ENCODE measurements at places on chromosomes 12 and 14.

DNA sequence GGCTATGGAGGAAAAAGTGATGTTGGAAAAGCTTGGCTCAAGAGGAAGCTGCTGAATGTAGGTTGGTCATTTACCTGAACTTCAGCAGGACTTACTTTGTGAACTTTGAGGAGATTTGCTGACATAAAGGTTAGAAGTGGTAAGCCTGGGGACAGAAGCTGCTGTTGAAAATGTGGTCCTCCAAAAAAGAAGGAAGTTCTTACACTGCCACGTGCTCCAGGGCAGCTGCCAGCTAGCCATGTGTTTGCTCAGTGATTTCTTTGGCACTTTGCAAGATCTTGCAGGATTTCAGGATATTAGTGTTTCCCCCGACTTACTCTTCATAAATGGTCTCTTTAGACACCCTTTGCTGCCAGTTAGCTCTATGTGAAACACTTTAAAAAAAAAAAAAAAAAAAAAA, 14.8 kb upstream of the DYRK2 start:
- DNase-seq = no peak

DNA sequence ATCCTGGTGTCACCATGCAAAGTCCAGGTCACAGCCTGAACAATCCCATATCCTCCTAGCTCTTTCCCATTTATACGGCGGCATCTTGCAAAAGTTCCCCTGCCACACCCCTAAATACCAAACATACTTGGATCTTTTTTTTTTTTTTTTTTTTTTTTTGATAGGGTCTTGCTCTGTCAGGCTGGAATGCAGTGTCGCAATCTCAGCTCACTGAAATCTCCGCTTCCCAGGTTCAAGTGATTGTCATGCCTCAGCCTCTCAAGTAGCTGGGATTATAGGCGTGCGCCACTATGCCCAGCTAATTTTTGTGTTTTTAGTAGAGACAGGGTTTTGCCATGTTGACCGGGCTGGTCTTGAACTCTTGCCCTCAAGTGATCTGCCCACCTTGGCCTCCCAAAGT, 451.3 kb downstream of the GLT1D1 start:
- DNase-seq = no peak

DNA sequence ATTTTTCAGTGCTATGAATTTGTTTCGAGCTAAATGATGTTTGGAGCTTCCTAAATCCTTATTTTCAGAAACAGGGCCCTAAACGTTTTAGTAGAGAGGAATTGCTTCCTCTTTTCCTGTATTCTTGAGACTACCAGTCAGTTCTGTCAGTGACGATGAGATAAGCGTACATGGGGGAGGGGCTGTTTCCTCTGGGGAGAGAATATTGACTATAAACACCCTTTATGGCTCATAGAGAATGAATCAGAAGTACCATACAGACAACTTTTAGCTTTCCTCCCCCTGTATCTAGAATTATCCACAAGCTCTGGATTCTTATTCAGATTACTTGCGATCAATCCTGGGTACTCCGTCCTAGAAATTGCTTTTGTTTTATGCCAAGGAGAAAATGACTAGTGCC, 5.1 kb downstream of the TBK1 start:
- no peak for DNase-seq

DNA sequence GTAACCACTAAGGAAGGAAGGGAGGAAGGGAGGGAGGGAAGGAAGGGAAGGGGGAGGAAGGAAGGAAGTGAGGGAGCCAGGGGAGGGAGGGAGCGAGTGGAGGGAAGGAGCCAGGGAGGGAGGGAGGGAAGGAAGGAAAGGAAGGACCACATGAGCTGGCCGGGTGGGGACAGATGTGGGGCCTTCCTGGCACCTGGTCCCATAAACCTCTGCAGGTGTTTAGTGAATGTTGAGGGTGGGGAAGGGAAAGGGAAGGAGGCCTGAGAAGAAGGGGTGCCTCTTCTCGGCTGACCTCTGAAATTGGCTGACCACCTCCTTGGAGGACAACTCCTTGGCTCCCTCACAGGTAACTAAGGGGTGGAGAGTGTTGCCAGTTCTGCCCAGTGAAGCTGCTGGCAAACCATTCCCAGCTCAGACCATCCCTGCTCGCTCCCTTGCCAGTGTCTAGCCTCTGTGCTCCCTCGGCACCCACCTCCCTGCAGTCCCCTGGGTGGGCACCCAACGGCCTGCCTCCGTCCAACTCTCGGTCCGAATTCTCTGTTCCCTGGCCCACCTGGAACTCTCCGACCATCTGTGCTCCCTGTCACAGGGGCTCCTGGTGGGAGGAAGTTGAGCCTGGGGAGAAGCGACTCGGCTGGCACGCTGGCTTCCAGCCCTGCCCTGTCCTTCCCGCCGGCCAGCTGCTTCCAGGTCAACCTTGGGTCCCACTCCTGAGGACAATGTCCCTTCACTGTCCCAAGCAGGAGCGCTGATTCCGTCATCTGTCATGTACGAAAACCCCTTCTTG, 12.2 kb upstream of the PPP1R13B start:
- no peak for DNase-seq

GRCh38 chr12:44847403-44847802, 28.7 kb downstream of the NELL2 start:
- DNase-seq = no peak

DNA sequence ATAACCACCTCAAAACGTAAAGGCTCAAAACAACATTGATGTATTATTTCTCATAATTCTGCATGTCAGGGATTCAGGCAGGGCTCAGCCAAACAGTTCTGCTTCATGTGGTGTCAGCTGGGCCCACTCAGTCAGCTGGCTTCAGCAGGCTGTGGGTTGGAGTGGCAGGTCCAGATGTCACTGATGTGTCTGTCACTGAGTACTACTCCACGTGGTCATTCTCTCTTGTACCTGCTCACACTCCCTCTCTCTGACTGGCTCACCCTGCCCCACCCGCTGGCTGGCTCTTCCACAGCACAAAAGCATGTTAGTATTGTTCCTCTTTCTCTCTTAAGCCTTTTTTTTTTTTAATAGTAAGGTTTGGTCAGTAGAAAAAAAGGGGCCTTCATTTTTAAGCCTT, 182.4 kb downstream of the DICER1 start:
- DNase-seq = no peak

DNA sequence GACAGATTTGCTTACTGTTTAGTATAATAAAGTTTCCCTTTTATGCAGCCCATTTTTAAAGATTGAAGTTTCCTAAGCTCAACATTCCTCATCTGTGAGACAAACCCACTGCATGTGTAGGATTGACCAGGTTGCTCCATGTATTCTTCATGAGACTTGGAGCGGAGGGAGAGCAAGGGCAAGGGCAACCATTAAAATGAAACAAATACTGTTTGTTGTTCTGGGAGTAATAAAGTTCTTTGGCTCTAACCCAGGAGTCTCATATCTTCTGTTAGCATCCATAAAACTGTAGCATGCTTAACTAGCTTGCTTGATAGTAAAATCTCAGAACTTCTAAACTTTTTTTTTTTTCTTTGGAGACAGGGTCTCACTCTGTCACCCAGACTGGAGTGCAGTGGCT, 74.2 kb downstream of the NTS start:
- no peak for DNase-seq

GRCh38 chr14:59377991-59378601, 87.1 kb downstream of the GPR135 start:
- DNase-seq = no peak

- DNase-seq = no peak
Measured at GRCh38 chr12:19014240-19014639, 115.3 kb upstream of the PLEKHA5 start.

DNA sequence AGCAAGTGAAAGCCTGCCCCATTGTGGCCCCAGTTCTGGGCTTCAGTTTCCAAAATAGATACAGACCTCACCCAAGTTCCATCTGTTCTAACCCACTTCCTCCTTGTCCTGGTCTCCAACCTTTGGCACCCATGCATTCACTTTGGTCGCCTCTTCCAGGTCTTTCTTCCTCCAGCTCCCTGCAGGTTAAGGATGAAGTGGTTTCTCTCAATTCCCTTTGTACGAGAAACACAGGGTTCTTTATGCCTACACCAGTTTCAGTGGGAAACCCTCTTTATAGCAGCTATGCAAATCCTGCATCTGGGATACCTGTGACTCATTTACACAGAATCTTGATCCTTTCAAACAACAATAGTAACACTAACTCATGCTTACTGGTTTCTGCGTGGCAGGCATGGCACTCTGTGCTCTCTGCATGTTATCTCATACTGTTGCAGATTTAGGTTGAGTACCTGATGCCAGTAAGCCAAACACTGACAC, 110.6 kb upstream of the AMIGO2 start:
- DNase-seq = no peak

DNA sequence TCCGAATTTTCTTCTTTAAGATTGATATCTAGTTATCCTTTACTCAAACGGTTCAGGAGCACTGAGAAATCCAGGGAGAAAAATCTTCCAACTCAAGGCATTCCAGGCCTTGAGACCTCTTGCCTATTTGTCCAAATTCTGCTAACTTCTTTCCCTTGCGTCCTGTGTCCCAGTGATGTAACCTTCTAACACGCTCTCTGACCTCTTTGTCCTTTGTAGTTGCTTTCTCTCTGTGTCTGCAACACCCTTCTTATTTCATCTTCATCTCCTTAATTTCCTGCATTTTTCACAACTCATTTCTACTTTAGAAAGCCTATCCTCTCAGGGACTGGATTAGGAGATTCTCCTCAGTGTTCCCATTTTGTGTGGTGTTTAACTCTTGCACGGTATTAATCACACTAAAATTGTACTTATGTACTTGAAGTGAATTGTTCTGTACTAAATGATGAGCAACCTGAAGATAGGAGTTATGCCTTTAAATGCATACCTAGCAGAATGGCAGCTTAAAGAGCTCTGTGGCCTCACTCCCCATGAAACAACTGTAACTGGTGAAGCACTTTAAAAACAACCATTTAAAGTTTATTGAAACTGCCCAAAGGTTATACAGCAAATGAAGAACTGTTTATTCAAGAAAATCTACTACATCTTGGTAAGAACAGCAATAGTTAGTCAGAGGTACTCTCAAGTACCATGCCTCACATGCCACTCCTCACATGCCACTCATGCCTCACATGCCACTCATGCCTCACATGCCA, 7.4 kb upstream of the SNAPC1 start:
- DNase-seq = no peak

GRCh38 chr12:42166501-42166900, 21.8 kb upstream of the GXYLT1 start:
- no peak for DNase-seq

DNA sequence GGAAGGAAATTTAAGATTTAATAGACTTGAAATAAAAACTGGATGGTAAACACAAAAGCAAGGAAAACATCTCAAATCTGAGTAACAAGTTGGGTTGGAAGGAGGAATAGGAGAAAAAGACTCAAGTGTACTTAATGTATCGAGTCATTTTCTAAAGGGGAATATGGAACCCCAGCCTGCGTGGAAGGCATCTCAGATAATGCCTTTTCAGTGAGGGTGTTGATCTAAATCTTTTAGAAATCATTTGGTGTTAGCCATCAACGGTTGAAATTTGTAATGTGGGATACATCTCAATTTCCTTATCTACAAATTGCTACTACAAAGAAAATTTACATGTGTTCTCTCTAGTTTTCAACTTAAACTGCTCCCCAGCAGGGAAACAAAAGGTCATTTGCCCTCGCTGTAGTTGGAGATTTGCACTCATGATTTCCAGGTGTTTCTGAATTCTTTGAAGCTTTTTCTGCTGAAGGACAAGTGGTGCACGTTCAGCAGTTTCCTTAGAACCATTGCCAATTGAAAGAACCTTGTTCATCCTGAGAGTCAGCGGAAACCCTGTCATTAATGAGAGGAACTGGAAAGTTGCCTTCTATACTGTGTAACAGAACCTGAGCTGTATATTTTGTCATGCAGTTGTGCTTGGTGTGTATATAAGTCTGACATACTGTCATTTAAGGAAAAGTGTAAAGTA, 2.2 kb downstream of the PCBP2 start:
- DNase-seq = no peak

GRCh38 chr14:97021571-97022168, 224.5 kb downstream of the VRK1 start:
- no peak for DNase-seq

GRCh38 chr12:106493531-106493930, 89.3 kb upstream of the RFX4 start:
- no peak for DNase-seq

DNA sequence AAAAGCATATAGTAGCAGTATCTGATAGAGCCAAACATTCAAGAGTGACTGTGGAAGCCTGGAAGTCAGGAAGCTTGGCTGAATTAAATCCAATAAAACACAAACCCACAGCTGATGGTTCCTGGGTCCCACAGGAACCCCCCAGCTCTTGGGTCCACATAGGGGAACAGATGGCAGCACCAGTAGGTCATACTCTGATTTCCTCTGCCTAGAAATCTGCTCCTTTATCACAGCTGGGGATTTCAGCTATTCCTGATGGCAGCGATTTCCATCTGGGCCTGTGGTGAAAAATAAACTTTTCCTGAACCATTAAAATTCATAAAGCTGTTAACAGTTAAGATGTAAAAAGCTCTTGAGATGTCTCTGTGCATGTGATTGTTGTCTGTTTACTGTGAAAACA, 202.0 kb upstream of the FRMD6 start:
- DNase-seq = no peak
